Fibroblast of pulmonary artery (primary cell): ENCODE measurements at places on chromosomes 4 and X.

DNA sequence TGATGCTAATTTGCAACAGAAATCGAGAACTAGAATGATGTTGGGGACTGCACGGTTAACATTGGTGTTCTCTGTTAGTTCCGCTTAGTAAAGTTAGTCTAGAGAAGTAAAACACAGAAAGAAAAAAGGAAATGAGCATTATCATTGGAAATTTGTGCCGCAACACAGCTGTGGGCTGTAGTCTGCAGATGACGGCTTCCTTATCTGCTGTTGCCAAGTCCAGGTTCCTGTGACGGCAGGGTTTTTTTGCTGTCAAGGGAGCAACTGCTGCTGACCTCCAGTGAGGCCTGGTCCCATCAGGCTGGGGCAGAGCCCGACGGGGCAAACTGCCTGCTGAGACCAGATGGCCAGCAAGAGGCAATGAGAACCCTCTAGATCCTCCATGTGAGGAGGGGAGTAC is 38.9 kb upstream of the PHEX start:
- DNase-seq = peak; percentile 14

- no peak for DNase-seq
These were observed 81.4 kb downstream of the DOCK11 start for GRCh38 chrX:118577041-118577440.

- no peak for DNase-seq
These were observed 22.1 kb downstream of the TMEM131L start for GRCh38 chr4:153488006-153488891.

DNA sequence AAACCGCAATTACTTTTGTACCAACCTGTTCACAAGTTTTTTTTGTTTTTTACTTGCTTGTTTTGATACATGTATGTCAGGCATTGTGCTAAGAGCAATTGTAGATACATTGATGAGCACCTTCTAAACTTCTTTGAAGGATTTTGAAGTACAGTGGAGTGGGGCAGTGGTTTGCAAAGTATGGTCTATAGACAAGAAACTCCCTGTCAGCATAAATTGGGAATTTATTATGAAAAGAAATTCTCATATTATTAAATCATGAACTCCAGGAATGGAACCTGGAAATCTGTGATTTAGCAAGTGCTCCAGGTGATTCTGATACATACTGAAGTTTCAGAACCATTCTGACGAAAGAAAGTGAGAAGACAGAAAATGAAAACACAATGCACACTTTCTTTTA is 733.4 kb downstream of the C4orf33 start:
- DNase-seq = no peak

GRCh38 chr4:68654946-68655721 is 15.3 kb downstream of the UGT2B15 start:
- no peak for DNase-seq

GRCh38 chr4:90127706-90128345 is 632 bp downstream of the CCSER1 start:
- DNase-seq = no peak

- DNase-seq = peak; percentile 48
These were observed 1.6 kb downstream of the LONRF3 start for GRCh38 chrX:118975831-118976598.
